Fibroblast of skin of left quadriceps (primary cell): ENCODE measurements at places on chromosomes 6 and 20.
A peak's percentile ranks its signal among the peaks of the same experiment; 100 is the strongest.

GRCh38 chr20:44081476-44081875 lies 105.5 kb downstream of the JPH2 start:
- no peak for DNase-seq

DNA sequence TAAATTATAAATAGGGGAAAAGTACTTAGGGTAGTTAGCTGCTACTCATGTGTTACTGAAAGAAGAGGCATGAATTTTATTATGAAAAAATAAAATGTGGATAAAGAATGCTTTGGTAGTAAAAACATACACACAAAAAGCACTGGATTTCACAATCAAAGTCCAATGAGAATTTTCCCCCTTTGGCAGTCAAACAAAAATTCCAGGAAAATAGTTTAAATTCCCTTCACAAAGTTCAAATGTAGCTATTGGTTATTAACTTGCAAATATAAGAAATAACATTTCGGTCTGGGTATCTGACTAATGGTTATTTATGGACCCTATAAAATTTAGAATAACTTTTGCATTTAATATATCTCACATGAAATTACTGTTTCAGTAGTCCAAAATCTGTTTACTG lies 210.4 kb downstream of the FOXC1 start:
- peak; percentile 87 for DNase-seq

- DNase-seq: no peak
Measured at GRCh38 chr6:157689875-157690274, 133.2 kb upstream of the SNX9 start.

DNA sequence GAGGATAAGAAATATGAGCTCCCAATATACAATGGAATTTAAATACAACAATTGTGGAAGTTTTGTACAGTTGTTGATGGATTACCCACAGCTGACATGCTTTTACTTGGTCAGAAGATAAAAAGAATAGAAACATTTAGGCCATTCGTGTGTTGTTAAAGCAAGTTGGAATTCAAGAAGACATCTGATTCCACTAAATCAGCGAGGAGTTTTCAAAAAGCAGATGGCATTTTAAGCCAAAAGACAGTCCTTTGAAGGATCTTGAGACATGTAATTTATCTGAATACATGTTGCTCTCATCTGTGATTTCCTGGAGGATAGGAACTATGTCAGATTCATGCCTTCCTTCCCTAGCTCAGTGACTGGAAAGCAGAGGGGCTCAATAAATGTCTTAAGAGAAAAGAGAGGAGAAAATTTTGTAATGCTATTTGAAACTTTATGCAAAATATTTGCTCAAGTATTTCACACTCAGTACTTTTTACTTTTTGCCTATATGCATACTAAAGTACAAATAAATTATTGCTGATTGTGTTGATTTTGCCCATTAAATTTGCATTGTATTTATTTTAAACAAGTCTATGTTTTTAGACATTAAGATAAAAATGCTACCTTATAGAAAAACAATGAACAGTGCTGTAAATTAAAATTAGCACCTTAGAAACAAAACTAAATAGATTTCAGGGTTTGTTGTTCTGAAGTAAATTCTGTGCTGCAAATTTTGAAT lies 733.8 kb upstream of the FLRT3 start:
- peak; percentile 68 for DNase-seq

- DNase-seq: no peak
Measured at GRCh38 chr6:146153040-146153758, 124.3 kb downstream of the GRM1 start.

- no peak for DNase-seq
Measured at GRCh38 chr20:9510911-9511310, 3.5 kb upstream of the LAMP5 start.

DNA sequence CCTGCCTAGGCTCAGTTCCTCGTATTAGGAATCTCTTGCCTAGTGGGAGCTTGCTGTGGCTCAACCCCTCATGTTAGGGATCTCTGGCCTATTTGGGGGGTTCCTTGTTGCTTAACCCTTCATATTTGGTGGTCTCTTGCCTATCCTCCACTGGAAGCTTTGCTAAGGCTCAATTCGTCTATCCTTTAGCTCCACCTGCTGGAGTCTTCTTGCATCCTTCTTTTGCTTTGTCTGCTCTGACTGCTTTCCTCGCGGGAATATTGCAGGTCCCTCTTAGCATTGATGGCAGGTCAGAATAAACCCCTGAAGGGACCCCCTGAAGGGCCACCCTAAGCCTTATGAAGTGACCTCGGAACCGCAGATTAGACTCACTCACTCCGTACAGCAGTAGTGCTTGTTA lies 203.0 kb upstream of the TBX18 start:
- no peak for DNase-seq

DNA sequence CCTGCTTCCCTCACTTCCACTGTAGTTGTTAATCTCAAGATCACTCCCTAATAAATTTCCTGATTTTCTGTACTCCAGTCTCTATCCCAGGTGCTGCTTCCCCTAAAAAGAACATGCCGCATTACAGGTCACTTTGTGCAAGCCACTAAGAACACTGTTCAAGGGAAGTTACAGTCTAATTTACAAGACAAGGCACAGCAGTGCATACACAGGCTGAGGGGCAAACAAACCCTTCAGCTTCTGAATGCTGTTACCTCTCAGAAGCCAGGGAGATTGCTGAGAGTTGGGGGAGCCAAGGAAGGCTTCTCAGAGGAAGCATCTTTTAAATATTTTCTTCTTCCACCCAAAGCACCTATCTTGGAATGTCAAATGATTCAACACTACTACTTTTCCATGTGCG lies 445.3 kb upstream of the FLRT3 start:
- DNase-seq: no peak

DNA sequence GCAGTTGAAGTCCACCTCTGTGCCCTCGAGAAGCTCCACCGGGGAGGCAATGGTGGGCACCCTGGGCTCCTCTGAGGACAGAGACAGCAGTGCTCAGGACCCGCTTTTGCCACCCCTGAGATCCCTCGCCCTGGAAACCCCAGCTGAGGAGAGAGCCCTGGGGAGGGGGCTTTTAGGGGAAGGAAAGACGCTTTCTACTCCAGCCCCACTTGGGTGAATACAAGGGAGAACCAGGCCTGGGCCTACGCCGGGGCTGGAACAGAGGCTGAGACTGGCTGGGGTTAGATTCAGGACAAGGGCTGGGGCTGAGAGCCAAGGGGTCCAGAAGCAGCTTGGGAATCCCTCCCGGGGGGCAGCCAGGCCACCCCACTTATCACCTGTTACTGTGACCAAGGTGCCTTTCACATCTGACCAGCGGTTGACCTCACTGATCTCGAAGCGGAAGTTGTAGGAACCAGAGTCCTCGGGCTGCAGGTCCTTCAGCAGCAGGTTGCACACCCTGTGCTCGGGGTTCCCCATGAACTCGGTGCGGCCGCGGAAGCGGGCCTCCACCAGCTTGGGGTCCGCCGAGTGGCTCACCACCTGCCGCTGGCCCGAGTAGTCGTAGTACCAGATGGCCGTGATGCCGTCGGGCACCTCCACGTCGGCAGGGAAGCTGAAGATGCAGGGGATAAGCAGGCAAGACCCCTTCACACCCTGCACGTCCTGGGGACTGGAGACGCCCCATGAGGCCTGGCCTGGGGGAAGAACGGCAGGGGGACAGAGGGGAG lies 6.2 kb downstream of the SIGLEC1 start:
- no peak for DNase-seq

DNA sequence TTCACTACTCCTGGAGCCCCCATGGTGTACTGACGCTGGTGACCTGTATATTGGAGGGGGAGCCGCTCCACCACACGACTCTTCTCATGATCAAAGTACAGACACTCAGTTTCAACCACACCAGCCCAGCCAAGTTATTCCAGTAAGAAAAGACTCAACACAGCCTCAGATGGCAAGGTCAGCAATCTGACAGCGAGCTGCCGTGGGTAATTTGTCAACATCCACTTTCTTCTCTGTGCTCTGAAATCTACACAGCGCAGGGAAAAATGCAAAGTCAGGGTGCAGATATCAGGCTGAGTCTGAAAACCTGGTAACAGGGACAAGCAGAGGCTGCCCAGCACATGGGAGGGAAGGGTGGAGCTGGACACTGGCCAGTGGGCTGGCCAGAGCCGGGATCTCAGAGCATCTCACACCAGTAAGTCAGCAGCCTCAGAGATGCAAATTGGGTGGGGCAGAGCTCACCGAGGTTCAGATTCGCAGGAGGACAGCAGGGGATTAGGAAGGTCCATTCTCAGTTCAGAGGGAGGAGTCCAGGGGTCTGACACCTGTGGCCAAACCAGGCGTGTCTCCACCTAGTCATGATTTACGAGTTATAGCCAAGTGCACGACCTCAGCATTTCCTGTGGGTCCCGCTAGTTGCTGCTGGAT lies 44.5 kb upstream of the RPS6KA2 start:
- DNase-seq: no peak

DNA sequence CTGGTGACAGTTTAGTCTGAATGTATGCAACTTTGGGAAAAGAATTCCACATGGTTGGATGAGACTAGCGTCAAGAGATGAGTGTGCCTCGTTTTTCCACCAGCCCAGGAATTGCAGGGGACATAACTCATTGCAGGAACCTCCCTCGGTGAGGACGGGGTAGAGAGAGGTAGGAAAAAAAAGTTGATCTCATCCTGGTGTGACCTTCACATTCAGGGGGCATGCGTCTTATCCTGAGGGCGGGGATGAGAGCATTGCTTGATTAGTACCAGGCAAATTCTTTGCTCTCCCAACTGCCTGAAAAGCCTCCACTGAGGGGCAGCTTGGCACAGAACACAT lies 11.8 kb downstream of the TLDC2 start:
- no peak for DNase-seq
